MV-4-11 (cell line): ENCODE measurements at places on chromosomes 2 and 18.

DNA sequence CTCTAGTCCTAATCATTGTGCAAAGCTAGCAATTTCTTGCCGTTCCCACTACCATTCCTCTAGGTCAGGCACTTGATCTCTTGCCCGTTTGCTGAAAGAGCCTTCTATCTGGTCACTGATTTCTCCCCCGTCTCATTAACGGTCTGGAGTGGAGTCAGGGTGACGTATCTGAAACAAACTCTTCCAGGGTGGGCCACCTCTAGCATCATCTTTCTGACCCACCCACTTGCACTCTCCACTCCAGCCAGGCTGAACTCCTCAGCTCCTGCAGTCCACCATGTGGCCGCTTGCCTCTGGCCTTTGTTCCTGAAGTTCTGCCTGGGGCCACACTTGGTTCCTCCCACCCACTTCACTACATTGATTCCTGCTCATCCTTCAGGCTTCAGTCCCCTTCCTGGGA, 13.3 kb downstream of the BCL2 start:
- no peak for DNase-seq

DNA sequence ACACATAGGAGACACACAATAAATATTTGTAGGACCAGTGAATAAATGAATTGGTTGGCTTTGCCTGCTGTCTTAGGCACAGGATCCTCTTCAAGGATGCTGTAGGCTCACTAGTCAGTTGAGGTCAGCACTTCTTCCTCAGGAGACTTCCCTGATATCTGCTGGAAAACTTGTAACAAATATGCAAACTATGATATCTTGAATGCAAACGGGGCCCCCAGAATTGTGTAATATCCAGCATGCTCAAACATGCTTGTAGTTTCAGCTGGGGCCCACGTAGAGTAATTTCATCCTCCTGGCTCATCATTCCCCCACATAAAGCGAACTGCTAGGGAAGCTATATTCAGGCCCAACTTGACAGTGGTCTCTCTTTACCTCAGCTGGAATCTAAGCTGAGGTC, 43.6 kb downstream of the POLE4 start:
- no peak for DNase-seq

DNA sequence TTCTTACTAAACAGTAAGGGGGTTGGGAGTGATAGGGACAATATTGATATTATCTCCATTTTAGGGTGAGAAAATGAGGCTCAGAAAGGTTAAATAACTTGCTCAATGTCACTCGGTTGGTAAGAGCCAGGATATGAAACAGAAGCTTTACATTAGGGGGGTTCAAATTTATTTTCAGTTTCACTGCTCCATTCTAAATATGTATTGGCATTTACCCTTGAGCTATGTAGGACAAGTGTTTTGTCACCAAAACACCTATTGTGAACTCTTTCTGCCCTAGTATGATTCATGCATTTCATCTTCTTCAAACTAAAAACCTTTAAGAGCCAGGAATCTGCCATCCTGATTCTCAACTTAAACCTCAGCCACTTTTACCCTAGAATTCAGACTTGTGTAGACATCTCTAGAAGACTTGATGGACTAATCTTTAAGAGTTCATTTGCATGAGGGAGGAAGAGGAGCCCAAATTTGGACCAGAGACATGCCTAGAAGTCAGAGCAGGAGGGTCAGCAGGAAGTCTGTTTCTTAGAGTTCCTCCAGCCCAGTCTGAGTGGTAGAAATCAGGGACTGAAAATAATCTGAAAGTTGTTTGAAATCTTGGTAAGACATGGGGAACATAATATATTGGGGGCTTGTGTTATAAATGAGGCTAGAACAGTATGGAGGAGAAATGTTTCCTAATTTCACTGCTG, 129.4 kb upstream of the ATP5MC3 start:
- no peak for DNase-seq

DNA sequence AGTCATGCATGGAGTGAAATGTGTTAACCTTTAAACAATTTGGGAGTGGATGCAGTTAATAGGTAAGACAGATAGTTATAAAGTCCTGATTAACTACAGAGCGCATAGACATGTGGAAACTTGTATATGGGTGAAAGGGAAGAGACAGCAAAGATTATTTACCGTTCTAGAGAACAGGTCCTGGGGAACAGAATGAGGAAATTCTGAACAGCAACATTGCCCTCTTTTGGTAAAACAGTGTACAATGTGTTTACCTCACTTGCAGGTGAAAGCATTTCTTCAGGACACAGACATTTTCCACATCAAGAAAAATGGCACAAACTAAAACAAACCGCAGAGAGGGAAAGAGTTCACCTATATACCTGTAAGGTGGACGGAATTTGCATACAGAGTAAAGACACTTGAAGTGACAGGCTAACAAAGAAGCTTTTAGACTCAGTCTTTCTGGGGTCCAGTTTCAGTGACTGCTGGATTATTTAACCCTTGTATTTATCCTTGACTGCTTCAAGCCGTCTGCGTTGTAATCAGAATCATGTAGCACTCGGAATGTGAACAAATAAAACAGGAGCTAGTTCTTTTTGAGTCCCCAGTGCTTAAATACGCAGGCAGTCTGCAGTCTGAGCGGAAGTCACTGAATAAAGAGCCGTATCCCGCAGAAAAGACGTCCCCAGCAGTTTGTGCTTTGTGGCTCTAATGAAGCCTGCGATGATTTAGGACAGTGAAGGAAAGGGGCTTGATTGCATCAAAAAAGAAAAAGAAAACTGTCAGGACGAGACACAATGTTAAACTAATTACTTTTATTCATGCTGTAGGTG, 364.8 kb upstream of the GALNT5 start:
- peak; percentile 28 for DNase-seq

DNA sequence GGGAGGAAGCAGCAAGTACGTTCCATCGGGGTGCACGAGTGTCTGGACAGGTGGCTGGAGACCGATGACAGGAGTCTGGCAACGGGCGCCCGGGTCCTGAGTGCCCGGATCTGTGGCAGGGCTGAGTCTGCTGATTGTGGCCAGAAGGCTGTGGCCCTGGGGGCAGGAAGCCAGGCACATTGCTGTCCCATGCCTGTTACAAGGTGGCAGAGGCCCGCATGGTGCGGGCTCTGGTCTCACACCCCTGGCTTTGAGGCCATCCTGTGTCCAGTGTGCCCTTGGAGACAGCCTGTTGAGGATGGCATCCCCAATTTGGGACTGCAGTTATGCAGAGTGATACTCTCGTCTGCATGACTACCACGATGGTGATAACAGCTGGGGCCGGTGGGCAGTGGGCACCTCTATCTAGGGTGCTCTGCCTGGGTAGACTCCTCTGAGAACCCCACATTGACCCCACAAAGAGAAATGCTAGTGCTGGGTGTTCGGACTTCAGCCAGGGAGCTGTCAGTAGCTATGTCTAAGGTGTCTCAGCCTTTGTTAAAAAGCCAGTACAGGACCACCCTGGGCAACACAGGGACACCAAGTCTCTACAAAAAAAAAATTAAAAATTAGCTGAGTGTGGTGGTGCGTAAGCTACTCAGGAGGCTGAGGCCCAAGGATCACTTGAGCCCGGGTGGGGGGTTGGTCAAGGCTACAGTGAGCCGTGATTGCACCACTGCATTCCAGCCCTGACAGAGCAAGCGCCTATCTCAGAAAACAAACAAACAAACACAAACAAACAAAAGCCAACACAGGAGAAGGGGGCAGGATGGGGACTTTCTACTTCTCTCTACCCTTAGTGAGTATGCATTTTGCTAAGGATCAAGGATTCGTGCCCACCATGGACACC, 88.3 kb downstream of the RHOB start:
- DNase-seq, result no peak

GRCh38 chr2:10817413-10817812, 4.8 kb upstream of the PDIA6 start:
- DNase-seq, result no peak

GRCh38 chr18:47754311-47755101, 176.0 kb downstream of the SMAD2 start:
- no peak for DNase-seq

DNA sequence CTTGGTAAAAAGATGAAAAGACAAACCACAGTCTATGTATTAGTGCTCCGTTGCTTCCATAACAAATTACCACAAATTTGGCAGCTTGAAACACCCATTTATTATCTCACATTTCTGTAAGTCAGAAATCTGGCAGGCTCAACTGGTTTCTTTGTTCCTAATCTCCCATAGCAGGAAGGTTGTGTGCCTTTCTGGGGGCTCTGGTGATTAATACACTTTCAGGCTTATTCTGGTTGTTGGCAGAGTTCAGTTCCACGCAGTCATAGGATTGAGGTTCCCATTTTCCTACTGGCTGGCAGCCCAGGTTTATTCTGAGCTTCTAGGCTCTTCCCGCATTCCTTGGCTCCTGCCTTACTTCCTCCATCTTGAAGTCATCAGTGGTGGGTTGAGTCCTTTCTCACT, 189.3 kb downstream of the ANAPC1 start:
- no peak for DNase-seq

DNA sequence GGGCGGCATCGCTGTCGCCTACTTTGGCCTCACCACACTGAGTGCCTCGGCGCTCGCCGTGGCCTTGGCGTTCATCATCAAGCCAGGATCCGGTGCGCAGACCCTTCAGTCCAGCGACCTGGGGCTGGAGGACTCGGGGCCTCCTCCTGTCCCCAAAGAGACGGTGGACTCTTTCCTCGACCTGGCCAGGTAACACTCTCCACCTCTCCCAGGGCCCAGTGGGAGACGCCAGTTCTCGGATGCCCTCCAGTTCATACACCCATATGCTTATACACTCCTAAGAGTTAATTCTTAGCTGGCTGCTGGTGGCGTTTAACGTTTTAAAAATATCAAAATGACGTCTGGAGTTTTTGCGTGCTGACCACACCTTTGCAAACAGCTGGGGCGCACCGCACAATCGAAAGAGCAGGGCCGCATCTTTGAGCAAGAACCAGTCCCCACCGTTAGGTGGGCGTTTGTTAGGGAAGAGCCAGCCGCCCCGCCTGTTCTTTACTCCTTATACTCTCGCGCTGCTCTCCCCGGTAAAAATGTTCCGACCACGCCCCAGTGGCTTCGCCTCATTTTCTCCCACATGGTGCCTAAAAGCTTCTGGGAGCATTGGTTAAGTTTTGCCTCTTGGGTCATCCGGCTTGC, 899 bp downstream of the SLC1A4 start:
- peak; percentile 37 for DNase-seq

GRCh38 chr2:56369316-56369715, 185.5 kb downstream of the CCDC85A start:
- DNase-seq, result no peak

DNA sequence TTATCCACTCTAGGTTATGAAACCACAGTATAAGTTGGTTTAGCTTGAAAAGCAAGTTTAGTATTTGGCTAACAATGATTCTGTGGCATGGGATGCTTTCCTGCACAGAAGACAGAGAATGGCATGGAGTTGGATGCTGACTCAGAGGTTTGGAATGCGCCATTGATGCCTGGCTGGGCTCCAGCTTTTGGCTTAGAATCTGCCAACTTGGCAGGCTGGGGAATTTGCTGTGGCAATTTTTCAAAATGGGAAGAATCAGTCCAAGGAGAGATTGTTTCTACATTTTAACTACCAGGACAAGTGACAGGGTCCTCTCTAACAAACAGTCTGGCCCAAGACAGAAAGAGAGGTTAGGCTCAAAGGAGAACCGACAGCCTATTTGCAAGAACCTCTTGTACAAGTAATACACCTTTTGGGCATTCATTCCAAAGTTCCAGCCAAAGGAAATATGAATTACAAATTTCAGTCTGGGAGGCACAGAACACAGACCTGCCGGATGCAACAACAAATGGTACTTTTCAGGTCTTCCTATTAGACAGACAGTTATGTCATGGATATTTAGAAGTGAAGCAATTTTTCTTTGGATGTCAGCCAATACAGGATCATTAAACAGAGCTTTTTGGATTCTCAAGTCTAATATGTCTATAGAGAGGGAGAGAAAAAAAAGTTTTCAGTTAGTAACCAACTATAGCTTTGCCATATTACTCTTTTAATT, 1027.7 kb downstream of the TMEM182 start:
- no peak for DNase-seq

- no peak for DNase-seq
Measured at GRCh38 chr2:109377976-109378375, 235.8 kb downstream of the SEPTIN10 start.

DNA sequence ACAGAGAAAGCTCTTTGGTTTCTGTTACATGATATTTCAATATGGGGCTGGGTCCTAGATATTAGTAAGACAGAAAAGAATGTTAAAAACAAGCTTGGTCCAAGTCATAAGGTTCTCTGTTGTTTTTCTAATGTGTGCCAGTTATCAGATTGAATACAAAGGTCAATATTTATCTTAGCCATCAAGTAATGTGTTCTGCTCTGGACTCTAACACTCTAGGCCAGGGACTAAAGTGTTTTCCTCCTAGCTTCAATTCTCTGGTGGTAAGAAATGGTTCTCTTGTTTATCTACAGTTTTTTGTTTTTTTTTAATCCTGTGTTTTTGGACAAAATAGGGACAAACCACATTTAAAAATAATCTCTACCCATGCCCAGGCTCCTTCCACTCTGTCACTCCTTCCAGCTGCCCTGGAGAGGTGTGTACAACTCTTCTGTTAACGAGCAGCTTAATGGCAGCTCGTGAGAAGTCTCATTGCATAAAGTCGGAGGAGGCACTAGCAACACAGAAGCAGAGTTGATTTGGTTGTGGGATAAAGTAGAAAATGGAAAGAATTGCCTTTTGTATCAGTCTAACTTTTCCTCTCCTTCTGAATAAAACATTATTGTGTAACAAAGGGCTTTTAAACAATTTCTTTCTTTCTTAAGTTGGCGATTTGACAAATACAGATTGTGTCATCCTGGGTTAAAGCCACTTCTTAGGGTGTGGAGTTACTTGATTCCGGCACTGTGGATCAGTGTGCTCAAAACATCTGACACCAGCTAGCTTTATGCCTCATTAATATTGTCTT, 8.0 kb upstream of the SESTD1 start:
- DNase-seq, result no peak

DNA sequence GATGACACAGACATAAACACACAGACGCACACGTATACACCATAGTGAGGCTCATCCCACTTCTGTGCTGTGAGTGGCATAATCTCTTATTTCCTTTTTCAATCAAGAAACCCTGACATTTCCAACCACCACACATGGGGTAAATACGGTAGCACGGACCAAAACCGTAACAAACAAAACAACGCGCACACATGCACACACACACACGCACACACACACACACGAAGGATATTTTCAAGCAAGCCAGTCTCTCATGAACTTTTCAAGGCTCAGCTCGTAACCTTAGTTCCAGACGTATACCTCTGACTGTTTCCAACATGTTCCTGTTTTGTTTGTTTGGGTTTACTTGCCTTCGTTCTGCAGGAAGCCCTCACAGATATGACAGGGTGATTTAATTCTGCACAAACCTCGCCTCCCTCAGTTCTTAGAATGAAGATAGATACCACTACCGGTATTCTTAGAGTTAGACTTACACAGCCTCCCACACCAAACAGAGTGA, 119.8 kb downstream of the BCL2 start:
- peak; percentile 78 for DNase-seq

DNA sequence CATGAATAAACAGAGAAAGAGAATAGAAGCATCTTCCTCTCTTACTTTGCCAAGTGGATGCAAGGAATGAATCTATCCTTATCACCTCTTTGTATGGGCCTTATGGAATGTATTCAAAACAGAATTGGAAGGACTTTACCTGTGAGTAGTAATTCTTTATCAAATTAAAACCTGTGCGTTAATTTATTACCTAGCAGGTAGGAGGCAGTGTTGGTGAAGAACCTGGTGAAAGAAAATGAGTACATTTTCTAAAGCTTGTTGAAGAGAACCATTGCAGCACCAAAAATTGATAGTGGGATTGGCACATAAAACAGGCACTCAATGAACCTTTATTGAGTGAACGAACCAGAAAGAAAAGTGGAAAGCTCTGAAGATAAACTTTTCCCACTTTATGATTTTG, 1302.1 kb upstream of the CELF4 start:
- no peak for DNase-seq

- no peak for DNase-seq
Measured at GRCh38 chr2:217383620-217384019, 523.8 kb upstream of the TNP1 start.
